NAMALWA (cell line): ENCODE measurements at places on chromosomes 11 and 22.

- DNase-seq, result no peak
Observed at GRCh38 chr11:47377571-47378009, 757 bp downstream of the SPI1 start.

- no peak for DNase-seq
Observed at GRCh38 chr11:47352556-47352955, at the start of gene MYBPC3. MYBPC3 (minus strand) TSS chr11:47352702; CDS start chr11:47352647, 55 bp downstream.

- DNase-seq, result no peak
Observed at GRCh38 chr11:117921456-117921855, 7.7 kb downstream of the TMPRSS13 start.

- DNase-seq, result peak; percentile 25
Observed at GRCh38 chr11:13229136-13229535, 48.5 kb upstream of the BMAL1 start.

DNA sequence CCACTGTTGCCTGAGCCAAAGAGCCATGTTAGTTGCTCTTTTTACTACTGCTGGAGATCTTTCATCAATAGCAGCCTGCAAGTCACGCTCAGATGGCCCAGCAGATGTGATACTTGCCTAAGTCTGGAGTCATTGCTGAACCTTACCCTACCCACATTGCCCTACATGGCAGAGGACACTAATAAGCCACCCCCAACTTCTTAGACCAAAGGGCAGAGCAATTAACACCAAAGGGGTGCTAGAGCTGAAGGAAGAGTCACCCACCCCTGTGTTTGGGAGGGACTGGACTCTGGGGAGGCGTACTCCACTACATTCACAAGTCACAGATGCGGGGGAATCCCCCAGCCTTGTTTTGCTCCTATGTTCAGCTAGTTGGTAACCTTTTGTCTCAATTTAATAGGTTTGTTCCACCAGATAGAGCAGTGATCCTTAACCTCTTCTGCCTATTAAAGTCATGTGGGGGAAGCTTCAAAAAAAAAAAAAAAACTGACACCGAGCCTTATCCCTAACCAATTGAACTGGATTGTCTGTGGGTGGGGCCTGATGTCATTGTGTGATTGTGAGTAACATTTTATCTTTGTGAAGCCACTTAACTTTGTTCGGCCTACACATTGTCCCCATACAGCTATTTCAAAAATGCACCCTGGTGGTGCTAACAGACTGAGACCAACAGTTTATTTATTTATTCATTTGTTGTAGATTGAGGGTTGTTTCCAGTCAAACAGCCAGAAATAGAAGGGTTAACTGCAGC, 13.1 kb downstream of the ADM start:
- peak; percentile 86 for DNase-seq

- DNase-seq, result peak; percentile 85
Observed at GRCh38 chr11:66543263-66544107, 2.4 kb downstream of the ZDHHC24 start.

DNA sequence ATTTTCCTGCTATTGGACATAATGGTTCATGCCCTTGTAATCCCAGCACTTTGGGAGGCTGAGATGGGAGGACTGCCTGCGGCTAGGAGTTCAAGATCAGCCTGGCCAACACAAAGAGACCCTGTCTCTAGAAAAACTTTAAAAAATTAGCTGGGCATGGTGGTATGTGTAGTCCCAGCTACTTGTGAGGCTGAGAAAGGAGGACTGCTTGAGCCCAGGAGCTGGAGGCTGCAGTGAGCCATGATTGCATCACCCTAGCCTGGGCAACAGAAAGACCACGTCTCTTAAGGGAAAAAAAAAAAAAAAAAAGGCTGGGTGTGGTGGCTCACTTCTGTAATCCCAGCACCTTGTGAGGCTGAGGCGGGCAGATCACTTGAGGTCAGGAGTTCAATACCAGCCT, 94.0 kb downstream of the APOL5 start:
- DNase-seq, result no peak

- no peak for DNase-seq
Observed at GRCh38 chr11:100972046-100972445, 157.6 kb downstream of the PGR start.

GRCh38 chr22:50269970-50270665, at the start of gene MAPK11:
MAPK11 (minus strand) TSS chr22:50270380; CDS start chr22:50270292, 88 bp downstream.
- peak; percentile 57 for DNase-seq

GRCh38 chr11:103344886-103345285, 235.7 kb downstream of the DYNC2H1 start:
- DNase-seq, result no peak

GRCh38 chr22:37544955-37545702, 15.2 kb upstream of the CDC42EP1 start:
- peak; percentile 70 for DNase-seq

- DNase-seq, result no peak
Observed at GRCh38 chr11:118672846-118673245, 6.6 kb downstream of the TREH start.

DNA sequence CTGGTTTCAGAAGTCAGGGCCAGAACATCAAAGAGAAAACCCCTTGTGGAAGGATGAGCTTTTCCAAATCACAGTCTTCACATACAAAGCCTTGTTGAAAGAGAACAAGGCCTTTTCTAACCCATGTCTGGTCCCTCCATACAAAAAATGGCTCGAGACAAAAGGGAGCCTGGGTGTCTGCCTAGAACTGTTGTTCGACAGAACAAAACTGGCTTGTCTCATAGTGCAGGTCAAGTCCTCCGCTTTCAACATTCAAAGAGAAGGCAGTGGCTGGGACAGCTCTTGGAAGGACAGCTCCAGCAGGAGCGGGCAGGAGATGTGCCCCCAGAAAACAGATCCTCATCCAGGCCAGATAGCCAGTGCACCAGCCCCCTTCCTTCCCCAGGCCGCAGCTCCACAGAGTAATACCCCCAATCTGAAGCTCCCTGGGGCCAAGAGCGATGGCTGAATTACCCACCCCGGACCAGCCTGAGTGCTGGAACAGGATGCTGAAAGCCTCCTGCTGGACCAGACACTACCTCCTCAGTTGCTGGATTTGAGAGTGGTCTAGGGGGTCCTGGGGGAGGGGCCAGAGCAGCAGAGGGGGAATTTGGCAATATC, 27.6 kb downstream of the USH1C start:
- no peak for DNase-seq

- DNase-seq, result no peak
Observed at GRCh38 chr11:134142536-134142935, 73.7 kb downstream of the JAM3 start.

DNA sequence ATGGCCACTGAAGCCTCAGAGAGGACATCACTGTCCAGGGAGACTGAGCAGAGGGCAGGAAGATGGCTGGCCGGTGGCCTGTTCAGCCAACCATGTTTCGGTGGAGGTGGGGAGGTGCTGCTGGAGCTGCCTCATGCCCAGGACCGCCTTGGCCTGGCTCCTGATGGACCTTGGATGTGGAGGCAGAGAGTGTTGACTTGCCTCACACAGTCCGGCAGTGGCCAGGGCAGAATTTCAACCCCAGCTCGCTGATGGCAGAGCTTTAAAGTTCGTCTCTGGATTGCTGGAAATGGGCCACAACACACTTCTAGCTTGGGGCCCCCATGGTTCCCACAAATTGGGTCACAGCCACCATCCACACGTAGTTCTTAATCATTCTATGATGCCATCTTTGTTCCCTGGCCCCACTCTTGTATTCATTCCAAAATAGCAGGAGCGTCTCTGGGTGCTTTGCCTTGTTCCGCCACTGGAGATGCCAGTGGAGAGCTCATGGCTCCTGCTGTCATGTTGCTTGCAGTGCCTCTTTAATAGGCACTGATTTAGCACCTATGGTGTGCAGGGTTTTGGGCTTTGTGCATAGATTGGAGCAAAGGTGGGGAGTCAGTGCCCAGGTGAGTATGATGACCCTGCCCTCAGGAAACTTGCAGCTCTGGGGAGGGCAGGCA, 5.6 kb downstream of the MAPK8IP1 start:
- DNase-seq, result no peak

- peak; percentile 61 for DNase-seq
Observed at GRCh38 chr22:39311592-39312400, 7.6 kb downstream of the RPL3 start.

GRCh38 chr11:130023204-130023603, 20.6 kb upstream of the PRDM10 start:
- peak; percentile 58 for DNase-seq

GRCh38 chr22:44567846-44568493, 69.9 kb upstream of the RTL6 start:
- DNase-seq, result peak; percentile 59

- peak; percentile 47 for DNase-seq
Observed at GRCh38 chr11:47272706-47273105, 2.8 kb downstream of the MADD start.

GRCh38 chr22:46024136-46024840, 47.3 kb upstream of the WNT7B start:
- DNase-seq, result no peak

DNA sequence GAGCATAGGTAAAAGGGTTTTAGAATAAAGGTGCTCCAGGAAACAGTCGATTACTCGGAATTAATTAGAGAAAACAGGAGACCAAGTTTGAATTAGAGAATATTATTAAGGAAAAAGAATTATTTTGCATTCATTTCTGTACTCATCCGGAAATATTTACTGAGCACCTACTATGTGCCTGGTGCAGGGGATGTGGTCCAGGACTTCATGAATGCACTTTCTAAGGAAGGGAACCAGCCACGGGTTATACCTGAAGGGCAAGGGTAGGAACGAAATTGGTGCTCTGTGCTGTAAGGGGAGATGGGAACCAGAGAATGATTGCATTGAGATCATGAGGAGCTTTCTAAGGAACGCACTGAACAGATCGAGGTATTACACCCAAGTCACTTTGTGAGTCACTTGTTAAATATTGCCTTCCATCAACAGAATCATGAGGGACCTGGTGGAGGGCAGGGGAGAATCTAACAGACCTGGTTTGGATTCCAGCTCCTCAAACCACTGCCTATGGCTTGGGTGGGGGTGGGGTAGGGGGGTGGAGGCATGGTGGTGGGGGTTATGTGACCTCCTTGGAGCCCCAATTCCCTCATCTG, 40.9 kb downstream of the C11orf96 start:
- no peak for DNase-seq

DNA sequence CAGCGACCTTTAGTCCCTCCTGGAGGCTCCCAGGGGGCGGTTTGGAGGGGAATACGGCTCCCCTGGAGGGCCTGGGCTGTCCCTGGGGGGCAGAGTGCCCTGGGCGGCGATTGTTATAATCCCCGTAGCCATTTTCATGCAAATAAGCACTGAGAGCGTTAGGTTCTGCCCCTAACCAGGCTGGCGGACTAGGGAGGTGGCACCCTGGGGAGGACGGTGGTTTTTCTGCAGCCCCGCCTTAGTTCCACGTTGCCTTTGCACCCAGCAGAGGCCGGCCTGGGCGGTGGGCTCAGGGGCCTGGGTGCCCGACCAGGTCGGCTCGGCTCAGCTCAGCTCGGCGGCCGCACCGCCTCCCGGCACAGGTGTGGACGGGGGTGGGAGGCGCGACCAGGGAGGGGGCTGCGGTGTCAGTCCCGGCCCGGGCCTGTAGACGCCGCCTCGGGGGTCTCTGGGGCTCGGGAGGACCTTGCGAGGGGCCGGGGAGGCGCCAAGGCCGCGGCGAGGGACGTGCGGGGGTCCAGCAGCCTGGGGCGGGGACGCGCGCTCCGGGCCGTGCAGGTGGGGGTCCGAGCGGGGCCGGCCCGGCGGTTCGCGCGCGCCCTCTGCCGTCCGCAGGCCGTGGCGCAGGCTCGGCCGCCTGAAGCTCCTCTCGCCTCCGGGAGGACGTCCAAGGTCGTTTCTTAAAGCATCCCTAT, 2.3 kb upstream of the DUSP8 start:
- DNase-seq, result peak; percentile 57

GRCh38 chr11:119999220-119999619, 138.7 kb downstream of the TRIM29 start:
- peak; percentile 9 for DNase-seq

DNA sequence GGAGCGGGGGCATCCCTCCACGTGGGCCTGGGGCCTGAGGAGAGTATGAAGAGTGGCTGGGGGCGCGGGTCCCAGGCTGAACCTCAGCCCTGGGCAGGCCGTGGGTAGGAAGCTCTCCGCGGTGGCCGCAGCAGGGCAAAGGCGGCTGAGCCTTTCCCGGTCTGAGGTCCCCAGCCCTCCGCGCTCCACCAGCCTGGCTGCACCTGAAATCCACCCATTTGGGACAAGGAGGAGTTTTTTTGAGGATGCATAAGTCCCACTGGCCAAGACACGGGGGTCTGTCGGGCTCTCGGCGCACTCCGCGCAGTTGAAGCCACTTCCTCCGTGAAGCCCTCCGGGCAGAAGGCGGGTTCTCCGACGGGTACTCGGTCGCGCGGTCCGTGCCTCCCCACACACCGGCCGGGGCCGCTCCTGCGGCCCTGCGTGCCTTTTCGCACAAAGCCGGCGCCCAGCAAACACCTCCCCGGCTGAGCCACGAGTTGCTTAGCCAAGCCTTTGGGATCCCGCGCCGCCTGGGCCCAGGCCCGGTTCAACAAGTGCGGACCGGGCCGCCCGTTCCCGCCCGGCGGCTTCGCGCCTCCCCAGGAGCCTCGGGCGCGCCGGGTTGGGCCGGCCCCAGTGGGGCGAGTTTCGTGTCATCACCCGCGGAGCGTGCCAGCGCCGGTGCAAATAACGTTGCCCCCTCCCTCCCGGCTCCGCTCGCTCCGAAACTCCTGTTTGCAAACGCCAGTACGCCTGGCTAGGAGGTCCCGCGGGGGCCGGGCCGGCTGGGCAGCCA, 666 bp upstream of the OVOL1 start:
- DNase-seq, result no peak

- no peak for DNase-seq
Observed at GRCh38 chr22:38073150-38074130, 10.5 kb downstream of the SLC16A8 start.

GRCh38 chr11:64837887-64838351, 6.5 kb downstream of the CDC42BPG start:
- DNase-seq, result no peak

DNA sequence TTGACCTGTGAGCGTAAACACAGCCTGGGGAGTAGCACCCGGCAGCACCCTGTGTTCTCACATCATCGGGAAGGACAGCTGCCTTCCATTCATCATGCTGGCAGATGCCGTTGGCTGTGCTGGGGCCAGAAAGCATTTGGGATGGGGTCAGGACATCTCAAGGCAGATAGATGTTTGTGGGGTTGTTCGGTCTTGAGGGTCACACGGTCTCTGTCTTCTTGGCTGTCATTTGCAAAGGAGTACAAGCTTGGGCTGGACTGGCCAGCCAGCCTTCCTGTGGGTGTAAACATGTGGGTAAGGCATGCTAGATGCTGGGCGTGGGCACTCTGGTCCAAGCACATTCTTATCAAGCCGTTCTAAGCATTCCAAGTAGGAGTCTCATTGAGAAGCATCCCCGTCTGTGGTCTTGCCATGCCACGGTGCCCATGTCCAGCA, 81.4 kb downstream of the TBC1D22A start:
- no peak for DNase-seq

- DNase-seq, result no peak
Observed at GRCh38 chr11:46249103-46249937, 28.1 kb upstream of the CREB3L1 start.

GRCh38 chr22:36687516-36687915, 16.0 kb downstream of the CACNG2 start:
- DNase-seq, result no peak
